Activated T-cell treated with anti-CD3 and anti-CD28 coated beads, Interleukin-2, amount 50 U/mL, for 1 hour (primary cell): ENCODE measurements at places on chromosomes 7 and 10.

DNA sequence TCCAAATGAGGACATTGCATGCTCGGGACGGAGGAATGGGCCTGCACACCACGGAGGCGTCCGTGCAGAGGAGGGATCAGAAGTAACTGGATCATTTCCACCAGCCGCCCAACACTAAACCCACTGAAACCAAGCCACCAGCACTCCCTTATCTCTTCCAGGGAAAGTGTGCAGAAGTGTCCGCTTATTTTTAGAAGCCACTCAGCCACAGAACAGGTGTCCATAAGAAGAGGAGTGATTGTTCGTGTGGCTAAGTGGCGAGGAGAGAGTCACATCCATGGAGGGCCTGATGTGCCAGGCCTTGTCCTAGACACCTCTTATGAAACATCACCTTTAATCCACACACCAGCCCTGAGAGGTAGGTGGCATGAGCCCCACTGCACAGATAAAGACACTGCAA is 407.9 kb upstream of the NPVF start:
- DNase-seq, result no peak

DNA sequence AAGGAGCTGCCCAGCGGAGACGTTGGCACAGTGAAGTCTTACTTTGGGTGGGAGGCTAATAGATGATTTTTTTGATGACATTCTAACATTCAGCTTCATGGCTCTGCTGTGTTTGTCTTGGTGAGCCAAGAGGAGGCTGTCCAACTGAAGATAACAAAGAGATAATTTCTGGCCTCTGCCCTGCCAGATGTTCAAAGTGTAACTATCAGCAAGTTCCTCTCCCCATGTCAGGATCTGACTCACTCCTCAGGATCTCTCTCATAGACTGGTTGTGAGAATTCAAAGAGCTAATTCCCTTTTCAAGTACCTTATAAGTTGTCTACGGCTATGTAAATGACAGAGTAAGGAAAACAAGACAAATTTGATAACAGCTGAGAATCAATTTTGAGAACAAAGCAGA is 1340.9 kb downstream of the XPNPEP1 start:
- DNase-seq, result no peak

GRCh38 chr10:94133239-94133638 is 139.5 kb downstream of the PLCE1 start:
- no peak for DNase-seq

DNA sequence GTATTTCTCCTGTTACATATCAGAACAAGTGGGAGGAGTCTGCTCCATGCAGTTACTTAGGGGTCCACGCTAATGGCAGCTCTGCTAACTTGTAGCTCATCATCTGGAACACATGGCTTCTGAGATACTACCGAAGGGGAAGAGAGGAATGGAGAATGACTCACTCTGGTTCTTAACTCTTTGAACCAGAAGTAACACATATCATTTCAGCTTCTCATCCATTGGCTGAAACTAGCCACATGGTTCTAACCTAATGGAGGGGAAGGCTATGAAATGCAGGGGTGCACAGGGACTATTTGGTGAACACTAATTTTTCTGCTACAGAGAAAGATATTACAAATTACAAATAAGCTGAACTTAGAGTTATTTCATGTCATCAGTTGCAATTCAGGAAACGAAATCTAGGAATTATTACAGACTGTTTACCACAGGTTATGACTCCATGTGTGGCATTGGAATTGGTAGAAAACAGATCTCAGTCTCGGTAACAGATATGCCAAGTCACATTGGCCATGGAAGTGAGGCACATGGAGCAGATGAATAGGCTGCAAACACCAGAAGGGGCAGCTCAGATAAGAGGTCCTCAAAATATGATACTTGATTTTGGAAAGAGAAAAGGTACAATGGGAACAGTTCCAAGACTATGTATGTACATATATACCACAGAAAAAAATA is 9.4 kb upstream of the KAT6B start:
- DNase-seq, result no peak

GRCh38 chr10:114782666-114783065 is 38.9 kb upstream of the FHIP2A start:
- DNase-seq, result no peak
